ENCODE measurements at places on chromosomes 1 and 21.
A peak's percentile ranks its signal among the peaks of the same experiment; 100 is the strongest.

GRCh38 chr1:46547481-46548383, 3.7 kb downstream of the KNCN start:
- H3K4me1 ChIP-seq = peaks cover 60% of the 10 kb centered on the region
- no peak overlapping the region for H3K4me3 ChIP-seq
- DNase-seq = peak; percentile 54
- H3K27ac ChIP-seq = no peak overlapping the region
- H3K27me3 ChIP-seq = peaks cover 26% of the 10 kb centered on the region
- H3K36me3 ChIP-seq = no peaks in the 10 kb centered on the region

- peak; percentile 63 for DNase-seq
- H3K27me3 ChIP-seq = no peaks in the 10 kb centered on the region
- peak overlapping the region; percentile 46 for H3K27ac ChIP-seq
- peaks cover 53% of the 10 kb centered on the region for H3K36me3 ChIP-seq
Observed at GRCh38 chr1:1344655-1345361, 4.4 kb downstream of the DVL1 start.

DNA sequence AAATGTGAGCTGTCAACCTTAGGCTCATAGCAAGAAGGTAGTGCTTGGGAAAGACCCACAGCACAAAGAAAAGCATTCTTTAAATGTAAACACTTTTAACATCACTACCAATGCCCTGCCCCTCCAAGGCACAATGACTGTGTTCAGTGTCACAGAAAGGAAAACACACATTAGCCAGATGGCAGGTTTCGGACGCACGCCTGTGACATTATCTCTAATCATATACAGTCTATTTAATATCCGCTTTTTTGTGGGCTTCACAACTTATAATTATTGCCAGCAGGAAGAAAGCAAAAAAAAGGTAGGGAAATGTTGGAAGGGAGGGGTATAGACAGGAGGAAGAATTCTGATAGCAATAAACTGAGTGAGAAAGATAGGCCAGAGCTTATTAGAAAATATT, 112.4 kb upstream of the BEND5 start:
- H3K4me1 ChIP-seq = no peaks in the 10 kb centered on the region
- H3K36me3 ChIP-seq = no peaks in the 10 kb centered on the region
- no peak for DNase-seq
- H3K27ac ChIP-seq = no peak overlapping the region
- H3K27me3 ChIP-seq = no peaks in the 10 kb centered on the region
- H3K4me3 ChIP-seq = no peak overlapping the region

DNA sequence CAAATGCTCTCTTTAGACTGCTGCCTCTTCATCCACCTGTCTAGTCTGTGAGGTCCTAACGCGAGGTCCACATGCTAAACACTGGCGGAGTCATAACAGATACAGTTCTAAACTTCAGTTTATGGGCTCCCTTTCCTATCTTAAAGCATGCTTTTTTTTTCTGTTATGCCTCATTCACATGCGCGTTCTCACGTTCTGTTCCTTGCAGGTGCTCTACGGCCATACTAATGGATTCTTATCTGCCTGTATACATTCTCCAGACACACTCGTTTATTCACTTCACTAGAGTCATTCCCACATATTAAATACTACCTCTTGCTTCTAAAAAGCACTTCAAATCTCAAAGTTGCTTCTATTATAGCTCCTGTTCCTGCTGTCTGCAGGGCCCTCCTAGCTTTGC, 38.7 kb downstream of the PHC2 start:
- no peaks in the 10 kb centered on the region for H3K36me3 ChIP-seq
- H3K27me3 ChIP-seq = peaks cover 9% of the 10 kb centered on the region
- H3K4me1 ChIP-seq = peaks cover 19% of the 10 kb centered on the region
- DNase-seq = no peak

DNA sequence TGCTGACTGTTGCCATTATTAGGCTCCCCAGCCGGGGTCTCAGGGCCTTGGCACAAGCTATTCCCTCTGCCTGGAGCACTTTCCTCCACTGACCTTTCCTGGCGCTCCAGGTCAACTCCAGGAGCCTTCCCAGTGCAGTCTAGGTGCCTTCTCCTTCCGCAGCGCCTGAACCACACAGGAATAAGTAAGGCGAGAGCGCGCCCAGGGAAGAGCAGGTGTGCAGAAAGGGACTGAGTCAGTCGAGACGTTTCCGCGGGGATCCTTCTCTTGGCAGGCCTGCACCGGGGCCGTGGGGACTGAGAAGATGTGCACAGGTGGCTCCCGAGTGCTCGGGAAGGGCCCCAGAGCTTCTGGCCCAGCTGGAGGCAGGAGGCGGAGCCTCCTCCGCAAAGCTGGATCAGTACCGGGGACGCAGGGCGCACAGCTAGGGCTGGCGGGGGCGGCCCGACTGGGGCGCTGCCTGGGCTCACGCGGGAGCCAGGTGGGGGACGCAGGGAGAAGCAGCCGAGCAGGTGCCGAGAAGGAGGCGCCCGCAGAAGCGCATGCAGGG, 765 bp upstream of the BMP8A start:
- H3K4me1 ChIP-seq = no peaks in the 10 kb centered on the region
- peak overlapping the region; percentile 54 for H3K4me3 ChIP-seq
- H3K27me3 ChIP-seq = peaks cover 17% of the 10 kb centered on the region
- DNase-seq = peak; percentile 16
- H3K27ac ChIP-seq = no peak overlapping the region

DNA sequence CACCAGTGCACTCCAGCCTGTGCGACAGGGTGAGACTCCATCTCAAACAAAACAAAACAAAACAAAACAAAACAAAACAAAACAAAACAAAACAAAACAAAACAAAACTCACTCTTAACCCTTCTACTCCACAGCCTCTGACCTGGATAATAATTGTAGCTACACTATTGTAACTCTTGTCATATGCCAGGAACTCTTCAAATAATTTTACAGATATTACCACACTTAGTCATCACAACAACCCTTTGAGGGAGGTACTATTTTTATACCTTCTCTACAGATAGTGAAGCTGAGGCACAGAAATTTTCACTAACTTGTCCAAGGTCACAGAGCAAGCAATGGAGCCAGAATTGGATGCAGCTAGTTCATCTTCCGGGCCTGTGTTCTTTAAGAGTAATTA, 547.8 kb downstream of the ADGRL2 start:
- H3K4me3 ChIP-seq = no peak overlapping the region
- no peaks in the 10 kb centered on the region for H3K27me3 ChIP-seq

DNA sequence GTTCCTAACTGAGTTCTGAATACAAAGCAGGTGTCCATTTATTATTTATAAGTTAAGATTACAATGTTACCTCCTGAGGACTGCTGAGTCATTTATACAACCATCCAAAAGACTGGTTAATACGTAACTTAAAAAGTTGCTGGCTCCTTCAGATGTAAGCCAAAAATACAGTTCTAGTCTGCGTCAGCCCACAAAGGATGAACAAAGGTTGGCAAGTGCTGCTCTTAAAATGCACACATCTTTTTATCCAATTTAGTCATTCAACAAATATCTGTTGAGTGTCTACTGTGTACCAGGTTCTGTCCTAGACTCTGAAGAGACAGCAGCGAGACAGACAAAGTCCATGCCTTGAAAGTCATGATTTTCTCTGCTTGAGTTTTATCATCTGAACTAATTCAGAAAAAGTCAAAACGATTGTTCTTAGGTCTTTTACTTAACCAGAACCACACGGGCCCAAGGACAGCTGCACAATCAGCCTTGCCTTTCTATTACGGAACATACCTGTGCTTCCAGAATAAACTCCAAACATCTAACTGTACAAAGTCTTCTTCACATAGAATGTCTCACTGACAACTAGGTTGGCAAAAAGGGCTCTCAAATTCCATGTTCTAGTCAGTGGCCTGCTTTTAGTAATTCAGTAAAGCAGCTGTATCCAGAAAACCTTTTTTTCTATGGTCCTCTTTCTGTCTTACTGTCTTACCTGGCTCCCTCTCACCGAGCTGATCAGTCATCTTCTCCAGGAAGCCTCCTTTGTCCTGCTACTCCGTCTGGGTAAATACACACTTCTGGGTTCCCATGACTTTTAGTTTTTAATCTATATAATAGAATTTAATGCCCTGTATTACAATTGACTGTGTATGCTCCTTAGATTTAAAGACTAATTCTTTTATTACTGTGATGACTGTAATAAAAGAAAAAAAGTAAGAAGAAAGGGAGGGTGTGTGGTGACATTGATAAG, 15.5 kb upstream of the CNN3 start:
- H3K36me3 ChIP-seq = no peaks in the 10 kb centered on the region
- no peak overlapping the region for H3K27ac ChIP-seq
- H3K27me3 ChIP-seq = peaks cover 6% of the 10 kb centered on the region
- no peak overlapping the region for H3K4me3 ChIP-seq
- no peak for DNase-seq

DNA sequence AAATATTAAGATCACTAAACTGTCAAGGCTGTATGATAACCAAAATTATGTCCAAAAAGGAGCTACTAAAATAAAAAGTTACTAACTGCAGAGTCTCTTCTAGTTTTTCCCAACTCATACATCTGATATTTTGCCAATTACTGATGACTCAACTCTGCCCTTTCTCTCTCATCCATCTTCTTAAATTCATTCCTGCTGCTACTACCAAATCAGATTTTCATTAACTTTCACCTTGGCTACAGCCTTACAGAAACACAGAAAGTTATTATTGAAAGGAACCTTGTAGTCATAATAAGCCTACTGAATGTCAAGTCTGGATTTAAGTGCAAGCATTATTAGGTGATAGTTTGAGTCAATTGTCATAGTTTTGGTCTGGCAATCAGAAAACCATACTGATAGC, 273.1 kb downstream of the DPYD start:
- H3K36me3 ChIP-seq = no peaks in the 10 kb centered on the region
- no peak overlapping the region for H3K27ac ChIP-seq
- H3K27me3 ChIP-seq = no peaks in the 10 kb centered on the region
- no peaks in the 10 kb centered on the region for H3K4me1 ChIP-seq
- no peak overlapping the region for H3K4me3 ChIP-seq

GRCh38 chr1:28807046-28807445, 4.9 kb upstream of the OPRD1 start:
- no peaks in the 10 kb centered on the region for H3K4me1 ChIP-seq
- no peak overlapping the region for H3K27ac ChIP-seq
- peaks cover 43% of the 10 kb centered on the region for H3K27me3 ChIP-seq
- H3K4me3 ChIP-seq = no peak overlapping the region
- DNase-seq = no peak

- H3K27ac ChIP-seq = no peak overlapping the region
- H3K27me3 ChIP-seq = peaks cover 6% of the 10 kb centered on the region
- no peaks in the 10 kb centered on the region for H3K4me1 ChIP-seq
- H3K36me3 ChIP-seq = no peaks in the 10 kb centered on the region
- H3K4me3 ChIP-seq = no peak overlapping the region
Observed at GRCh38 chr21:44913425-44914175, 7.1 kb downstream of the ITGB2 start.

- H3K4me3 ChIP-seq = no peak overlapping the region
- no peaks in the 10 kb centered on the region for H3K27me3 ChIP-seq
- no peak for DNase-seq
- no peaks in the 10 kb centered on the region for H3K4me1 ChIP-seq
Observed at GRCh38 chr1:158547533-158547932, 6.7 kb downstream of the OR6Y1 start.

- H3K27ac ChIP-seq = no peak overlapping the region
- no peaks in the 10 kb centered on the region for H3K36me3 ChIP-seq
- H3K27me3 ChIP-seq = no peaks in the 10 kb centered on the region
Observed at GRCh38 chr1:188006354-188006753, 1177.6 kb downstream of the PLA2G4A start.

DNA sequence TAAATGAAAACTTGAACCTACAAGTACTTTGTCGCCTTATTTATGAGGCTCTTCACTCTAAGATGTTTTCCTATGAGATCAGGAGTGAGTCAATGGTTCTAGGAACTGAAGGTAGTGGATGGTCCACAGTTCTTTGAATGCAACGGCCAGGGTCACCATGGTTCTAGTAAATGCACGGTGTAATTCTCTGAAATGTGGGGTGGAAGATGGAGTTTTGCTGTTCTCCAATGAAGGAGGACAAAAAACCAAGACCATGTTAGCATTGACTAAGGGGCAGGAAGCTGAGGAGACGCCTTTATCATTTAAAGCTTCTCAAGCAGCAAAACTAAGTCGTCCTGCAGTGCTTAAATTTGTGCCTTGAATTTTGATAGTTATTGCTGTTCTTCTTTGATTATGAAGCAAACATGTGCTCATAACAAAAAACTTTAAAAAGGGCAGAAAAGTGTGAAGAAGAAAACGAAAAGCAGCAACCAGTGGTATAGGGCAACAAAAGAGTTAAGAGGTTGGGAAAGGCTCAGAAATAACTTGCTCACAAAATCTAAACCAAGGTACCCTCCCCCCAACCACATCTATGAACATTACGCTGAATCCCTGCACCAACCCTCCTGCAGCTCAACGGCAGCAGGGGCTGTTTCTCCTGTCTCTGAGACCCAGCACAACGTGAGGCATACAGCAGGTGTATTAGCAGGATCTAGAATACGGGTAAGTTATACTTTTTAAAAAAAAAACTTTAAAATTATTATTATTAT, 85.0 kb downstream of the MRPL37 start:
- peak; percentile 63 for DNase-seq
- H3K4me3 ChIP-seq = no peak overlapping the region
- peaks cover 12% of the 10 kb centered on the region for H3K36me3 ChIP-seq
- peaks cover 64% of the 10 kb centered on the region for H3K4me1 ChIP-seq
- peak overlapping the region; percentile 50 for H3K27ac ChIP-seq

DNA sequence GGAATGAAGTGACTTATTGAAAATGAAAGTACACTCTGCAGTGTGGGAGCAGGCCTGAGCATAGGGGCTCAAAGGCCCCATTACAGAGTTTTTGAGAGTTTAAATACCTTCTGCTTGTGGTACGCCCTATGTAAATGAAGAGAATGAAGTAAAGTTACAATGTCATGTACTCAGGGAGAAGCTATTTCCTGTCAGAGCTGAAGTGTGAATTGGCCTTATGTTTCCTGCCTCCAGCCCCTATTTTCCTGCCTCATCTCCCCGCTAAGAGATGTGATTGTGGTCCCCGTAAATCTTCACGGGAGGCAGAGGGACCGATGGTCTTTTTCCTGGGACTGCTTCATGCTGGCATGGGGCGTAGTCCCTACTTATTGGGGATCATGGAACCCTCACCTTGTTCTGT, 2.5 kb upstream of the ZNF683 start:
- H3K27me3 ChIP-seq = no peaks in the 10 kb centered on the region
- peaks cover 41% of the 10 kb centered on the region for H3K4me1 ChIP-seq
- H3K4me3 ChIP-seq = no peak overlapping the region
- H3K27ac ChIP-seq = peak overlapping the region; percentile 31
